ENCODE measurements at places on chromosomes 5 and 9. TPM values are rescaled to one million over a fixed set of nuclear protein-coding genes. Genes with fewer than 3 reads are reported as not detected.

PHF24 gene
- 0.12 TPM for total RNA-seq

CNTFR gene
- 6.4 TPM for total RNA-seq

PCDHA10 gene
- 0.20 TPM for total RNA-seq

ENTREP1 gene
- 1.8 TPM for total RNA-seq

NUDCD2 gene
- 19.1 TPM for total RNA-seq

DNA sequence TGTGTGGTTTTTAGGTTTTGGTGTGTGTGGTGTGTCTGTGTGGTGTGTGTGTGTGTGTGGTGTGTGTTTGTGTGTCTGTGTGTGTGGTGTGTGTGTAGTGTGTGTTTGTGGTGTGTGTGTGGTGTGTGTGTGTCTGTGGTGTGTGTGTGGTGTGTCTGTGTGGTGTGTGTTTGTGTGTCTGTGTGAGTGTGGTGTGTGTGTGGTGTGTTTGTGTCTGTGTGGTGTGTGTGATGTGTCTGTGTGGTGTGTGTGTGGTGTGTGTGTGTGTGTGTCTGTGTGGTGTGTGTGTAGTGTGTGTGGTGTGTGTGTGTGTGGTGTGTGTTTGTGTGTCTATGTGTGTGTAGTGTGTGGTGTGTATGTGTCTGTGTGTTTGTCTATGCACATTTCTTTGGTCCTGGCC is 25.0 kb upstream of the NKD2 start:
- no peak for DNase-seq

- no peak for DNase-seq
These were observed 136.0 kb downstream of the FBXO4 start for GRCh38 chr5:42061121-42061520.

- no peak for DNase-seq
These were observed 11.5 kb downstream of the CXXC5 start for GRCh38 chr5:139659695-139660101.
